ENCODE measurements at places on chromosomes 13 and 19. TPM values are rescaled to one million over a fixed set of nuclear protein-coding genes. Genes with fewer than 3 reads are reported as not detected.

LILRA6 gene
- total RNA-seq: not detected

- DNase-seq: no peak
Measured at GRCh38 chr19:46201454-46202310, 27.9 kb upstream of the IGFL1 start.

GRCh38 chr13:51137250-51137649 lies 26.2 kb upstream of the C13orf42 start:
- no peak for DNase-seq

- DNase-seq: no peak
Measured at GRCh38 chr19:5149932-5150901, 181.3 kb downstream of the KDM4B start.

Data from endothelial cell of umbilical vein (primary cell).